ENCODE measurements at places on chromosomes 6 and 20. TPM values are rescaled to one million over a fixed set of nuclear protein-coding genes. Genes with fewer than 3 reads are reported as not detected.
A peak's percentile ranks its signal among the peaks of the same experiment; 100 is the strongest.

SSTR4 gene
- 0.89 TPM for polyA plus RNA-seq

LIN28B gene
- polyA plus RNA-seq = 1.4 TPM

- H3K4me3 ChIP-seq = peak overlapping the region; percentile 92
- peaks cover 20% of the 10 kb centered on the region for H3K4me1 ChIP-seq
- no peaks in the 10 kb centered on the region for H3K27me3 ChIP-seq
- no peak overlapping the region for H3K27ac ChIP-seq
- DNase-seq = no peak
- no peaks in the 10 kb centered on the region for H3K36me3 ChIP-seq
These were observed 4.7 kb upstream of the TUBB2A start for GRCh38 chr6:3162067-3162497.

- no peak for DNase-seq
- peaks cover 5% of the 10 kb centered on the region for H3K4me1 ChIP-seq
- H3K4me3 ChIP-seq = no peak overlapping the region
- H3K36me3 ChIP-seq = no peaks in the 10 kb centered on the region
- H3K27ac ChIP-seq = no peak overlapping the region
These were observed 81.8 kb downstream of the CLIC5 start for GRCh38 chr6:45933855-45934254.

CASS4 gene
- polyA plus RNA-seq = 1.1 TPM

PTCRA gene
- polyA plus RNA-seq = not detected

DNA sequence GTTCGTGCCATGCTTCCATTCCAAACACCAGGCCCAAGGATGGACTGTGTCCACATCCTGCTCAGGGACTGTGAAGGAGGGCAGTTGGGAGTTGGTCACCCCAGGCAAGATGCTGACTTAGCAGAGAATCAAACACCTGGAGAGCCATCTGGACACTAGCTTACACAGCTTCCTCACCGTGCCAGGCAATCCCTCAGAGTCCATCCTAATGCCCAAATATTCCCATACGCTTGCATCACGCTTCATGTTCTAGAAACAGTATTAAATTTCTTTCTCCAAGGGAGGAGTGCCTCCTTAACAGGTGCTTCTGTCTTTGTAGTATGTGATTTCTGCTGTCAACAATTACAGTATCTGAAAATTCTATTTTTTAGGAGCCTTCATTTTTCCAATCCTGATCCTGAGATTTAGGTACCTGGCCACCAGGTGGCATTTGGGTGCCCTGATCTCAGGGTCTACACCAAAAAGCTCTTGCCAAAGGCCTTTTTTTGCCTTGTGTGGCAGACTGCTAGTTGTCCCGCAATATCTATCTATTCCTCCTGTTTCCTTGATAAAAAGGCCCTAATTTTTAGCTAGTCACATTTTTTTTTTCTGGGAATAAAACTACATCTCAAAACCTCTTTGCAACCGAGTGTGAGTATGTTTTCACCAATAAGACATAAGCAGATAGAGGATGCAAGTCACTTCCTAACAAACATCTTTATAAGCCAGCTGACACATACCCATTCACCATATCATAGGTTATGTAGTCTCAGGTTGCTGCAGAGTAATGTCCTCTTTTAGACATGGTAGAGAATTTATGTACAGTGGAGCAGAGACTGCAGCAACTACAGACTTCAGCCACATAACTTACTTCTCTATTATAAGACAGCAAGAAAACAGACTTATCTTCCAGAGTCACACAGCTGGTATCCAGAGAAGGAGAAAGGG is 85.0 kb downstream of the PREP start:
- DNase-seq = no peak
- no peaks in the 10 kb centered on the region for H3K36me3 ChIP-seq
- no peaks in the 10 kb centered on the region for H3K27me3 ChIP-seq
- no peaks in the 10 kb centered on the region for H3K4me1 ChIP-seq
- H3K4me3 ChIP-seq = no peak overlapping the region

LRRC73 gene
- 10.5 TPM for polyA plus RNA-seq

PKIG gene
- polyA plus RNA-seq = 64.9 TPM

DNA sequence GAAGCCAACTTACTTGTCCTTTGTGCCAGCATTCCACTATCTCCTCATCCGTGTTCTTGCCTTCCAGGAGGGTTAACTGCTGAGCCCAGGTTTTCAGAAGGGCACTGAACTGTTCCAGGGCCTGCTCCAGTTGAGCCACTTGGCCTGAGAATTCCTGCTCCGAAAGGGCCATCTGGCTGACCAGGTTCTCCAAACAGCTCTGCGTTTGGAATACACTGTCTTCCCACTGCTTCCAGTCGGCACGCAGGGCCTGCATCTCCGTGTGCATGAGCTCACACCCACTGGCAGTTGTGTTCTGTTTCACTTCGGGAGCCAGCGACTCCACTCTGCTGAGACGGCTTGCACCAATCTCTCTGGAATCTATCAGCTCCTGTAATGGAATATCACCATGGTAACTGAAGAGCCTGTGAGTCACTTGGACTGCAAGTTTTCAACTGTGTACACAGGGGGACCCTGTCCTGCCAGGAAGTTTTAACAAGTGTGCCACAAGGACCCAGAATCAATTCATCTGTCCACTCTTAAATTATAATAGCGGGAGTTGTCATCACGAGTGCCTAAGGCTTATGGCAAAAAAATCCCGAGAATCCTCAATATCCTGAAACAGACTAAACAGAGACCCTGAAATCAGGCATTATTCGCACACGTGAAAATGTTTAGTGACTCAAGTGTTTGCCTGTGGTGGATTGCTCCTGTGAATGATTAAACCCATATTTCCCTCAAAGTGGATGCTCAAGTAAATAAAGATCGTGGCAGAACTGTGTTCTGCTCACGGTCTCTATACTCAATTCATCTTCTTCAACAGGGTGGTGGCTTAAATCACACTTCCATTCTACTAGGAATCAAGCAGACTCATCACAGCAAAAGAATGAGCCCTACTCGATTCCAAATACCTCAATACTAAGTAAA is 255.9 kb downstream of the SYNE1 start:
- peaks cover 4% of the 10 kb centered on the region for H3K4me1 ChIP-seq
- peak; percentile 69 for DNase-seq
- peak overlapping the region; percentile 96 for H3K27ac ChIP-seq
- H3K36me3 ChIP-seq = peaks cover under 1% of the 10 kb centered on the region

GRCh38 chr6:7000825-7001777 is 106.7 kb upstream of the RREB1 start:
- H3K4me3 ChIP-seq = no peak overlapping the region
- H3K27me3 ChIP-seq = no peaks in the 10 kb centered on the region
- no peak for DNase-seq
- H3K27ac ChIP-seq = no peak overlapping the region
- H3K4me1 ChIP-seq = no peaks in the 10 kb centered on the region

SRXN1 gene
- 20.3 TPM for polyA plus RNA-seq

DNA sequence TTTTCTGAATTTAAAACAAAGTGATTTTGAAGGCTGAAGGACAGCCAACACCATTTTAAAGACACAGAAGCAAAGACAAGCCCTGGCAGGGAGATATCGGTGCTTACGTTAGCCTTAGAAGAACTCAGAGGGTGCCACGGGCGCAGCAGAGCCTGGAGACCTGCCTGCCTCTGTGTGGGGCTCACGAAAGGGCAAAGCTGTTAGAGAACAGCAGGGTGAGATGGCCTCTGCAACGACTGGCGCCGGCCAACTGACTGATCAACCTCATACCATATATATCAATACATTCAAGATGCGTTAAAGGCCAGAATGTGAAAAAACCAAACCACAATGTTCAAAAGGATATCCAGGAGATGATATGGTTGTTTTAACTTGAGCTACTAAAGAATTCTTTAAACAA is 151.0 kb upstream of the RPS6KA2 start:
- no peak for DNase-seq
- H3K4me3 ChIP-seq = no peak overlapping the region
- H3K27ac ChIP-seq = no peak overlapping the region
- peaks cover 6% of the 10 kb centered on the region for H3K4me1 ChIP-seq
- H3K36me3 ChIP-seq = no peaks in the 10 kb centered on the region

DUSP15 gene
- polyA plus RNA-seq = 31.0 TPM

LY6G6D gene
- 2.3 TPM for polyA plus RNA-seq

SOX18 gene
- 8.7 TPM for polyA plus RNA-seq

KIAA1755 gene
- polyA plus RNA-seq = 45.7 TPM

ALDH8A1 gene
- polyA plus RNA-seq = 3.0 TPM

OPRL1 gene
- polyA plus RNA-seq = 26.3 TPM

SMLR1 gene
- polyA plus RNA-seq = 0.17 TPM

PPIL6 gene
- polyA plus RNA-seq = 17.0 TPM

- no peaks in the 10 kb centered on the region for H3K36me3 ChIP-seq
- no peaks in the 10 kb centered on the region for H3K27me3 ChIP-seq
- DNase-seq = no peak
- peak overlapping the region; percentile 85 for H3K27ac ChIP-seq
- no peak overlapping the region for H3K4me3 ChIP-seq
These were observed 29.1 kb downstream of the RREB1 start for GRCh38 chr6:7136859-7137334.

DDR1 gene
- 426 TPM for polyA plus RNA-seq

DNA sequence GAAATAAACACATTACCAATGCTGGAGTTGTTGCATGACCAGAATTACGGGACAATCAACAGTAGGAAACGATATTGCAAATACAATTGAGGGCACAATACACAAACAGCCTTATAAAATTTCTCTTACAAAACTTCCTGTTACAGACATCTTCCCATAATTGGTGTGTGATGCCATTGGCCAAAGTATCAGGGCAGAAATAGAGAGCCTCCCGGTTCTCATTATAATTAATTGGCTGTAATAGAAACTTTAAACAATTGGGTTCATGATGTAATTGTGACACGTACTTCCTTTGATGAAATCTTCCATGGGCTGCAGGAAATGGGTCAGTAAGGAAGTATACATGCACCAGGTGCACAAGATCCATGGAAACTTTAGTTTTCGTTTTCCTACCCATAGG is 40.3 kb upstream of the RALGAPA2 start:
- H3K36me3 ChIP-seq = no peaks in the 10 kb centered on the region
- H3K27me3 ChIP-seq = peaks cover 10% of the 10 kb centered on the region
- no peak overlapping the region for H3K4me3 ChIP-seq
- H3K27ac ChIP-seq = no peak overlapping the region

GRCh38 chr6:87655824-87656223 is 46.2 kb downstream of the AKIRIN2 start:
- peaks cover 2% of the 10 kb centered on the region for H3K36me3 ChIP-seq
- DNase-seq = no peak
- no peak overlapping the region for H3K27ac ChIP-seq
- no peaks in the 10 kb centered on the region for H3K27me3 ChIP-seq
- H3K4me1 ChIP-seq = no peaks in the 10 kb centered on the region

DNA sequence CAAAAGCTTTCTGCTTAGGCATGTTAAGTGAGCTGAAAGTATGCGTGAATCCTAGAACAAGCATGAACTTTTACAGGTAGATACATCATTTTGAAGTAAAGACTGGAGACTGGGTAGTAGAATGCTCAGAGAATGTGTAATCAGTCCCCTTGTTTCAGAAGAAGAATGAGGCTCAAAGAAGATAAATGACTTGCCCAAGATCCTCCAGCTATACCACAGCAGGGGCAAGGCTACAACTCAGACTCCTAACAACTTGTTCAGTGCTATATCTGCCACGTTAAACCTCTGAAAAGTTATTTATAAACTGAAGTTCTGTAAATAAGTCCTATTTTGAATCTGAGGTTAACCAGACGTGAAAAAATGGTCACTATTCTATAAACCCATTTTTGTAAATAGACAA is 2.9 kb downstream of the RIPOR2 start:
- H3K4me3 ChIP-seq = no peak overlapping the region
- no peaks in the 10 kb centered on the region for H3K36me3 ChIP-seq
- H3K27me3 ChIP-seq = peaks cover 3% of the 10 kb centered on the region

- H3K27me3 ChIP-seq = no peaks in the 10 kb centered on the region
- no peak for DNase-seq
- H3K4me3 ChIP-seq = no peak overlapping the region
These were observed 94.9 kb downstream of the TASP1 start for GRCh38 chr20:13543783-13544182.

DNA sequence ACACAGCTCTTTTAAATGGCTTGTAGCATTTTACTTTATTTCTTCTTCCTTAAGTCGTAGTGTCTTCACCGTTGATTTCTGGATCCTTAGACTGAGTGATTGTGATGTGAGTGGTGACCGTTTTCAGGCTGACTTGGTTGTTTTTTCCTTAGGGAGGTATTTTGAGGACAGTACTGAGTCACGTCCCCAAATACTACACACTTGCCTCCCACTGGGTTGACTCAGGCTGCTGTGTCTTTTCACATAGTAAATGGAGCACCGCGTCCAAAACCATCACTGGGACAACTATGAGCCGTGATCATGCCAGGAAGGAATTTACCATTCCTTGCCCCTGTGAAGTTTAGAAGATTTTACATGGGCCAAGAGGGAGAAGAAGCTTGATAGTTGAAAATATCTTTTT is 174.1 kb downstream of the FARS2 start:
- H3K4me1 ChIP-seq = peaks cover 3% of the 10 kb centered on the region
- DNase-seq = no peak
- no peaks in the 10 kb centered on the region for H3K36me3 ChIP-seq

DNA sequence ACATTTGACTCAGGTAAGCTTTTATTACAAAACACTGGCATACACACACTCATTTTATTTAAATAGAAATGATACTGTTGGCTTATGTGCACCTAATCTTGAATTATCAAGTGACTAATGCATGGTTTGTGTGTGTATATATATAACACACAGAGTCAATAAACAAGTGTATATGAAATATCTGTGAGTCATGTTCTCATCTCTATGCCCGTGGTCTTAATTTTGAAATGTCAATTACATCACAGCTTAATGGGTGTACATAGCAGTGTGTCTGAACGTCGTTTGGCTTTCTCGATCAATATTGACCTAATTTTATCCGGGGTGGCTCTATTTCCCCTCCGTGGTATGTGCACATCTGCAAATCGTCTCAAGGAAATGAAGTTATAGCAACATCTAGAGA is 104.0 kb upstream of the ZFP64 start:
- no peak for DNase-seq
- H3K27me3 ChIP-seq = no peaks in the 10 kb centered on the region
- no peak overlapping the region for H3K4me3 ChIP-seq
- H3K27ac ChIP-seq = no peak overlapping the region
- no peaks in the 10 kb centered on the region for H3K36me3 ChIP-seq
- H3K4me1 ChIP-seq = peaks cover 4% of the 10 kb centered on the region

EFCAB8 gene
- polyA plus RNA-seq = 0.36 TPM

GRCh38 chr20:12153628-12154027 is 235.9 kb downstream of the BTBD3 start:
- H3K27ac ChIP-seq = no peak overlapping the region
- peak; percentile 82 for DNase-seq
- H3K4me1 ChIP-seq = no peaks in the 10 kb centered on the region

- H3K36me3 ChIP-seq = no peaks in the 10 kb centered on the region
- no peak overlapping the region for H3K27ac ChIP-seq
- no peak overlapping the region for H3K4me3 ChIP-seq
- no peak for DNase-seq
- H3K4me1 ChIP-seq = no peaks in the 10 kb centered on the region
- H3K27me3 ChIP-seq = no peaks in the 10 kb centered on the region
These were observed 20.4 kb upstream of the METTL24 start for GRCh38 chr6:110378552-110378951.

- peaks cover 39% of the 10 kb centered on the region for H3K27me3 ChIP-seq
- H3K27ac ChIP-seq = no peak within 1 kb of the TSS
- H3K36me3 ChIP-seq = no peaks in the 10 kb centered on the region
- H3K4me1 ChIP-seq = peaks cover 15% of the 10 kb centered on the region
- DNase-seq = no peak
These were observed at the start of gene HLA-F for GRCh38 chr6:29723262-29723665. TSS of gene HLA-F (plus strand) at chr6:29723434. CDS start at chr6:29723464, 30 bp downstream.

Data from spinal cord (tissue), 10 donors.